CD4-positive, alpha-beta T cell (primary cell): ENCODE measurements at places on chromosomes 12 and 14.

- no peak for DNase-seq
Measured at GRCh38 chr14:36313898-36314297, 6.5 kb downstream of the MBIP start.

DNA sequence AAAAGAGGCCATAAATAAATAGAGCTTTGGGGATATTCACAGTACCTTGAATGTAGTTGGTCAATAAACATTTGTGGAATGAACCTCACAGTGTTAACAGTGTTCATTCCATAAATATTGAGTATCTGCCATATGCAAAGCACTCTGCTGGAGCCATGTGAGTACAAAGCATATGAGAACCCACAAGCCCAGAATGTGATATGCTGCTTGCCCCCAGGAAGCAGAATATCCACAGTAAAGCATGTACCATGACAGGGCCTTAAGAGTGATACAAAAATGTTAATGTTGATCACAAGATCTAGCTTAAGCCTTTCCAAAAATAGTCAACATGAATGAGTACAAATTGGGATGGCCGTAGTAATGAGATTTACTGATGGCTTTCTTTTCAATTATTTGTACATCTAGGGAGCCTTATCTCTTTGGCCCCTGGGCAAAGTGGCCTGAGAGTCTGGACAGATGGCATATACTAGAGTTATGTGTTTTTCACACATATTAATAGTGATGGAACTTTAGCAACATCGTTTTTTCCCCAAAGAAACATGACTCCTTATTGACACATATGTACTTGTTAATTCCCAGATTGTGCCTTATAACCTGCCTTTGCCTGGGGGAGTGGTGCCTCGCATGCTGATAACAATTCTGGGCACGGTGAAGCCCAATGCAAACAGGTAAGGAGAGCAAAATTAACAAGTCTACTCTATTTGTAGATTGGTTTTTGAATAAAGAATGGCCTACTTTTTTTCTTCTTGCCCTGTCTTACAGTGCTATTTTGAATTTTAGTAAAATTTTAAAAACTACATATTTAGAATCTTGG, 10.9 kb downstream of the LGALS3 start:
- no peak for DNase-seq

DNA sequence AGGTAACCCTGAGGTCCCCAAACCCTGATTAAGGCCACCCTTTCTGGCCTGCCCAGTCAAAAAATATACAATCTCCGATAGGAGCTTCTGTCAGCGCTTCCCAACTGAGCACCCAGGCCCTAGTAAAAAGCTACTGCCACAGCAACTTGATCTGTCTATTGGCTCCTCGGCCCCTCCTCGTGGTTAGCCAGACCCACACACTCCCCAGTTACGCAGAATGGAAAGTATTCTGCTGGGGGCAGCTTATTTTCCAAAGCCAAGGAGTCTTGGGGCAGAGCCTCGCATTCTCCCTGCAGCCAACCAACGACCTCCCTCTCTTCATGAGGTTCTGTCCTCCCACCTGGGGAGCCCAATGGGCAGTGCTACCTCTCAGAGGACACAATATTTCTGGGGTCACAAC, 32.1 kb downstream of the FMNL3 start:
- no peak for DNase-seq

DNA sequence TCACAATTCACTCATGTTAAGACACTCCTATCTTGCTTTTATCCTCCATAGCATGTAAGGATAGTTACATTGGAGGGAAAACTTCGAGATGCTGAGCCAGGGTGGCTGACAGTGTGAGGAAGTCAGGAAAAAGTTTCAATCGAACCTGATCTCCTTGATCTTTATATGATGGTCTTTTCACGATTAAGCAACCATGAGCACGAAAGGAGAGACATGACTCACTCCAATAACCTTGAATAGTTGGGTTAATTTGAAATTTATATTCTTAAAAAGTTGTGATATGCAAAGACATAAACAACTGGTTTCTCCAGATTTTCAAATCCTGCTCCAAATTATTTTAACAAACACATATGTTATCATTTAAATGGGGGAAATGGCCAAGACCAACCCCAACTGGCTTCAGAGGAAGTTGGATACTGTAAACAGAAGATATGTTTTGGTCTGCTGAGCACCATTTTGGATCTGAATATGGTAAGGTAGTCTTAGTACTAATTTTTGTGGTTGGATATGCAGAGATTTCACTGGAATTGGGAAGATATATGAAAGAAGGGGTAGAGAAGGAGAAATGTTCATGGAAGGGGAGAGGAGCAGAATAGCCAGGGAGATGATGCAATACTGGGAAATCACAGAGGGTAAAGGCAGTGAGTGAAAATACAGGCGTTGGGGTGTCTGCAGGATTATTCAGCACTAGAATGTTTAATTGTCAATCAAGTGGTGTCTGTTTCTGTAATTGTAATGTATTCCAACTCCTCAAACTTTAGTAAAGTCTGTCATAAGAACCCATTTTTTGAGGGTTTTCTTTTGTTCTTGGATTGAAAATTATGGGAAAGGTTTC, 185.2 kb upstream of the SLC38A2 start:
- DNase-seq = no peak

- no peak for DNase-seq
Measured at GRCh38 chr12:95836185-95836609, 22.6 kb upstream of the SNRPF start.

DNA sequence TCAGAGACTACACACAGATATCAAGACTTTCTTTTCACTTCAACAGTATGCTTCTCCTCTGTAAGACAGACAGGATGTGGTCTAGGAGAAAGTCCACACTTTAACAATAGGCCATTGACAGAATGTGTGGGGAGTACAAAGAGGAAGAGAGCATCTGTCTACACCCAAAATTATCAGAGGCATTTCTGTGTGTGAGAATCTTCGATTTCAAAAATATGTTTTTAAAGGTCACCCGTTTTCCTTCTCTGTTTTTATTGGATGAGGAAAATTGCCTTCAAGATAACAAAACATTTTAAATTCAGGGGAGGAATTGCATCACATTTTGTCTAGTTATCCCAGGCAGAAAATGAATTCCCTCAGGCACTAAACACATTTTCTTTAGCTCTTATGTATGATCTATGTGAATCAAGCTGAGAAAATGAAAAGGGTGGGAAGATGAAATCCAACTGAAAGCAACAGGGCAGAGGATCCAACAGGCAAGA, 16.4 kb downstream of the NAV3 start:
- no peak for DNase-seq

DNA sequence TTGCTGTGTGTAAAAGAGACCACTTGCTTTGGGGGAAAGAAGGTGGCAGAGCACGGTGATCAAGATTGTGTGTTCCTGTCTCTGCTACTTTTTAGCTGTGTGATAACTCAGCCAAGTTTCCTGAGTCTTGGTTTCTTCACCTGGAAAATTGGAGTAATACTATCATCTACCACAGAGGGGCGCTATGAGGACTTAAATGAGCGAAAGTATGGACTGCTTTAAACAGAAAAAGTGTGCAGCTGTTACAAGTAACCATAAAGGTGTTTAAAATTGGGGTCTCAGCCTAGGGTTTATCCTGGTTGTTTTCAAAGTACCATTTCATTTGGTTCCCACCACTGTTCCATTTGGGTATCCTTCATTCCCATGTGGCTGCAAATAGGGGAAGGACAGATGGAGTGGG, 65.9 kb upstream of the WSCD2 start:
- DNase-seq = no peak

- no peak for DNase-seq
Measured at GRCh38 chr12:3311027-3311402, 180.0 kb upstream of the PRMT8 start.

DNA sequence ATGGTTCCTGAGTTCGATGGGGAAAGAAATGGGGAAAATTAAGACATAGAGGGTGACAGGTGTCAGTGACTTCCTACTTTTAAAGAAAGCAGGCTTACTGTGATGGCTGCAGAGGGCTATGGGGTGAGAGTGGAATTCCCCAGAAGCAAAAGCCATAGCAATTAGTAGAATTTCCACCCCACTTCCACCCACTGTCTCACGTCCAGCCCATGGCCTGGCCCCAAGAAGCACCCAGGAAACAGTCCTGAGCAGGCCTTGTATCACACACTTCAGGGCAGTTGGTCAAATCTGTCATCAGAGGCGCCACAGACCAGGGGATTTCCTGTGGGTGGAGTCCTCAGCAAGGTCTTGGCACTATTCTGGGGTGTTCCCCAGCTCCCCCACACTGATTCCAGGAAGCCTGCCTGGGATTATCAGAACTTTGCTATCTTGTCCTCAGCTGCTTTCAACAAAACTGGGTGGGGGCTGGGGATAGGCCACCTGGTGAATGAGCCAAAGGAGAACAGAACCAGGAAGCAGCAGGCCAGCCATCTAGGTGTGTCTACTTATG, 120.1 kb upstream of the CCND2 start:
- peak; percentile 31 for DNase-seq

DNA sequence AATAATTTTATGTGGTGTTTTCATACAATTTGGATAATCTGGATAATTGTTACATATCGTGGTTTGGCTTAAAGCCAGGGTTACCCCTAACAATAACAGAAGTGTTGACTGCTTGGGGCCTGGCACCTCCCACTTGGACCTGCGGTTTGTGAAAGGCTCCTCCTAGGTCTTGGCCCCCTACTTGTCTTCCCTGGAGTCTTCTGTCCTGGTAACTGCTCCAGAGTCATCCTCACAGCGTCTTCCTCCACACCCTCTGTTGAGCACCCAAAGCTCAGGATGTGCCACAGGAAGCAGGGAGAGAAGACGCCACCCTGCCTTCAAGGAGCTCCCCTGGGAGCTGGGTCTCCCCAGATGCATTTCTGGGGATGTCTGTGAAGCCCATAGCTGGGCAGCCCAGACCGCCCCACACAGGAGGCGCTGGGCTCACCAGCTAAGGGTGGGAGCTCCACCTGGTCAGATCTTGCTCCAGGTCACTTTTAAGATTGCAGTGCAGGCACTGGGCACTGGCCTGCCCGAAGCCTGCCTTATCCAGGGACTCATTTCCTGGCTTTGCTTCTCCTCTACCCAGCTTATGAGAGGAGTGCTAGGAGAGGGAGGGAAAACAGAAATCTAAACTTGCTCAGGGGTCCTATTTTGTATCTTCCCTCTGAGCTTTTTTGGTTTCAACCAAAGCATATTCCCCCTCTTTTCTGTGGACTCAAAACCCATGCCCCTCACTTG, 98.2 kb downstream of the ZFP36L1 start:
- DNase-seq = no peak

DNA sequence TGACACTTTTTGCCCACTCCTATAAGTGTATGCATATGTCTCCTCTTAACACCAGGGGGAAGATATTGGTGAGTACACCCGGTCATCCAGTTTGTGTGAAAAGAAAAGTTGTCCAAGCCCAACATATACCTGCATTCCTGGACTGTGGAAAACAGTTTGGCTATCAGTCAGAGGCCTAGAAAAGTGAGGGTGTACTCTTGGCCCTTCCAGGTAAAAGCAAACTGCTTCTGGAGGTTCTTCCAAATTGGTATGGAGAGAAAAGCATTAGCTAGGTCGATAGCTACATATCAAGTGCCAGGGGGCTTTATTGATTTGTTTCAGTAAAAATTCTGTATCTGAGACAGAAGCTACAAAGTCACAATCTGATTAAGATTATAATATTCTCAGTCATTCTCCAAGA, 144.0 kb downstream of the SPTSSA start:
- no peak for DNase-seq

DNA sequence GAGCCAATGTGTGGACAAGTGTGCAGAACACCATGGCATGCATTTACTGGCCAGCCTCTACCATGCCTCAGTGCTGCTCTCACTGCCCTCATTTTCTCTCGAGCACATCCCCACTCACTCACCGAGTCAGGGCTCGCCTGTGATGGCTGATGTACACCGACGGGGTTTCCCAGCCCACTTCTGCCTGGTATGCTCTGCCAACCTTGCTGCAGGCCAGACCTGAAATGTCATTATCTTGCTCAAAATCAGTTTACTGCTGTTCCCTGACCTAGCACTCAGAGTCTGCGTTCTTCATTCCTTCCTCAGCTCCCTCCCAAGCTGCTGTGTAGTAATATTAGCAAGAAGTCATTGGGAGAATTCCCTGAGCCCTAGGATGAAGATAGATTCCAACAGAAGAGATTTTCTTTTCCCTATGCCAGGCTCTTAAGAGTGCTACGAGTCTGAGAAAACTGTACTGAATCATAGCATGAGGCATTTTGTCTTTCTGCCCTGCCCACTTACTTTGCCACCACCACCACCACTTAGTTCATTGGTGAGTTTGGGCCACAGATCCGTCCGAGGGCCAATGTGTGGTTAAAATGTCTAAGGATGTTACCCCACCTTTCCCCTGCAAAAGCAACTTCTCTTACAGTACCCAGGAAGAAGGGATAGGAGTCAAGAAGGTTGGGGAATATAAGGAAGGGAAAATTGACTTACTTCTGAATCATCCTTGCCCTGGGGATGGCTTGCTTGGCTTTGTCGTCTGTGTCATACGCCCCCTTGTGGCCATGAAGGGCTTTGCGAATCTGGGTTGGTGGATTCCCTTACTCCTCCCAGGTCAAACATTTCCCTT, 51.0 kb downstream of the BMAL2 start:
- peak; percentile 29 for DNase-seq

DNA sequence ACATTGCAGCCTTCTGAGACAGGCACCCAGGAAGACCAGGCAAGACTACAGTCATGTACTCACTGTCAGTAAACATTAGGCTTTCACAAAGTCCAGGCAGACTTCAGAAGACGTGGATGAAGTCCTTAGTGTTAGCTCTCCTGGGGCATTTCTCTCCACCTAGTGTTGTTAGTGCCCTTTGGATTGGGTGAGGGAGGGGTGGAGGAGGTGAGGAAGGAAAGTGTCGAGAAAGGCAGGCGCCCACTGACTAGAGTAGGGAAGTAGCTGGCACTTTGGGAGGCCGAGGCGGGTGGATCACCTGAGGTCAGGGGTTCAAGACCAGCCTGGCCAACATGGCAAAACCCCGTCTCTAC, 20.2 kb downstream of the TMEM229B start:
- no peak for DNase-seq

DNA sequence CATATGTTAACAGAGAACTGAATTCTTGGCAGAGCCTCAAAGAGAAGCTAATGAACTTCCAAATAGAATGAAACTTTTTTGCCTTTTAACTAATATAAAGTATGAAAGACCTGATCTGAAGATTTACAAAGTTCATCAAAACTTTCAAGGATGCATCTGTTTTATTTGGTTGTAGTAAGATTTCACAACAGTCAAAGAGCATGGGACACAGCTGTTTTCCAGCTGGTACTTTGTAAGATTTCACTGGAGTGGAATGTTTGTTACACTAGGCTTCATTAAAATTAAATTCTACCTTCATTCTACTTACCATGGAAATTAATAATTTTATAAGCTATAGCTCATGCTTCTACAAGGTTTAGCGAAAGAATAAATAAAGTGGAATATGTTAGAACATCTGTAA, 351.2 kb downstream of the SLC6A15 start:
- no peak for DNase-seq
